ENCODE measurements at places on chromosomes 4 and X.

- DNase-seq, result peak; percentile 78
Measured at GRCh38 chrX:132615391-132616131, 126.7 kb upstream of the MBNL3 start.

- no peak for DNase-seq
Measured at GRCh38 chrX:29359276-29359675, 772.0 kb downstream of the IL1RAPL1 start.

- DNase-seq, result no peak
Measured at GRCh38 chr4:140331245-140331644, 42.2 kb upstream of the SCOC start.

DNA sequence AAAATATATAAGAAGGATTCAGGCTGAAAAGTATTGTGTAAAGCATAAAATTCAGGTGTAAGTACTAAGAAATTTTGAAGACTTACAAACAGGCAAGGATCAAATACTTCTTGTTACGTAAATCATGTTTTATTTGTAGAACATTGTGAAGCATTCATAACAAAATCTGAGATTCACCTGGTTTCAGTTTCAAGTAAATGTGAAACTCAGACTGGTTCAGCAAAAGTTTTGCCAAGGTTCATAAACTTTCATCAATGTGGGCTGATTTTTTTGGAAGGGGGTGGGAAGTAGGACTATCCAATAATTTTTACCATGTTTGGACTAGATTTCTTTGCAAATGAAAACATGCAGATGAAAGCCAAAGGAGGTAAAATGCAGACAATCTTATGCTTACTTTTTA lies 527.7 kb downstream of the ANKRD50 start:
- no peak for DNase-seq

GRCh38 chr4:119081943-119082342 lies 53.7 kb upstream of the MYOZ2 start:
- DNase-seq, result no peak

DNA sequence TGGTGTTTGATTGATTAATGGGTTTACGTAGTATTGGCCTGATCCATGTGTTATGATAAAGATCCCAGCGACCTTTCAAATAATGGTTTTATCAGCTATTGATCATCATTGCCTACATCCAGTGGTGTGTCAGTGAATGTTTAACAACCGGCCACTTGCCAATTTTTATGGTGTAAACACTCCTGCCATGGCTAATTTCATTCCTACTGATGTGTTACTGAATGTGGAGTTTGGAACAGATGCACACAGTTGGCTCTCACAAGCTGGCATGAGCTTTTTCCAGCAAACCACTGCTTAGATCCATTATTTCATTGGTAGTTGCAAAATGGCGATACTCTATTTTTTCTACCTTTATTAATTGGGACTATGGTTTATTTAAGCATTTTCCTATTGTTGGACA lies 139.9 kb downstream of the REPS2 start:
- DNase-seq, result no peak

GRCh38 chrX:72694170-72694569 lies 19.9 kb downstream of the PHKA1 start:
- DNase-seq, result no peak

GRCh38 chrX:119686087-119686691 lies 6.8 kb downstream of the SEPTIN6 start:
- peak; percentile 74 for DNase-seq

Data from activated CD4-positive, alpha-beta T cell treated with anti-CD3 and anti-CD28 coated beads, Interleukin-2, amount 10 ng/mL, durations not matched to agents 24 days and 14 days (primary cell).